Upper lobe of left lung (tissue), 6 donors: ENCODE measurements at places on chromosomes 4 and X.
A peak's percentile ranks its signal among the peaks of the same experiment; 100 is the strongest.

- no peak for DNase-seq
Observed at GRCh38 chr4:153374442-153374841, 30.0 kb downstream of the MND1 start.

- peak; percentile 27 for DNase-seq
Observed at GRCh38 chrX:19389227-19389845, 45.6 kb downstream of the PDHA1 start.

DNA sequence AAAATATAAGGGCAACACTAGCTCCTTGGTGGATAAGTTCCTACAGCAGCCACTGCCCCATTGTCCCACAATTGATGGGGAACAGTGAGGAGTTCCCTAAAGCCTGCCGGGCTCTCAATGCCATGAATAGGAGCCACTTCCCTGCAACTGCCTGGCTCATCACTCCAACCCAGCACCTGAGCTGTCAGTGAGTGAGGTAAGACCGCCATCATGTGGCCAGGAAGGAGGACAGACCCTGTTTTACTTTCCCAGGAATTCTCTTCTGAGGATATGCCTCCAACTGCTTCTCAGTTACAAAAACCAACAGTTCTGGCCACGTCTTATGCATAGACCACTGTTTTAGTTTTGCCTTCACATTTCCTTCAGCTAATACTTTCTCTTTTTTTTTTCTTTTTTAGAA, 45.5 kb downstream of the SRPX start:
- DNase-seq, result no peak

DNA sequence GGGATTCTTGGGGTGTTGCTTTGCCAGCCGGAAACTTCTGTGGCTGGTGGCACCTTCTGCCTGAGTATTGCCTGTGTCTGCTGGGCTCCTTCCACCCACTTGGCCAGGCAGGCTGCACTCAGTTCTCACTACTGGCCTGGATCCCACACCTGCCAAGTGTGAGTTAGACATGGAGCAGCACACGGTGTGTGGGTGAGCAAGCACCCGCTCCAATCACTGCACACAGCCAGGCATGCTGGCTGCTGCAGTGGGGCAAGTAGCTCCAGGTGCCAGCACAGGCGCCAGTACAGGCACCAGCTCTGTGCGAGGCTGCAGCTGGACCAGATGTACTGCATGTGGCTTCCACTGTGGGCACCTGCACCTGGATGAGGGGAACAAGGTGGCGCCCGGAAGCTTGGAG, 23.9 kb downstream of the DCUN1D4 start:
- no peak for DNase-seq

- no peak for DNase-seq
Observed at GRCh38 chrX:48908600-48908999, 2.8 kb downstream of the SLC35A2 start.

GRCh38 chr4:123480706-123481418, 84.3 kb downstream of the SPRY1 start:
- no peak for DNase-seq

DNA sequence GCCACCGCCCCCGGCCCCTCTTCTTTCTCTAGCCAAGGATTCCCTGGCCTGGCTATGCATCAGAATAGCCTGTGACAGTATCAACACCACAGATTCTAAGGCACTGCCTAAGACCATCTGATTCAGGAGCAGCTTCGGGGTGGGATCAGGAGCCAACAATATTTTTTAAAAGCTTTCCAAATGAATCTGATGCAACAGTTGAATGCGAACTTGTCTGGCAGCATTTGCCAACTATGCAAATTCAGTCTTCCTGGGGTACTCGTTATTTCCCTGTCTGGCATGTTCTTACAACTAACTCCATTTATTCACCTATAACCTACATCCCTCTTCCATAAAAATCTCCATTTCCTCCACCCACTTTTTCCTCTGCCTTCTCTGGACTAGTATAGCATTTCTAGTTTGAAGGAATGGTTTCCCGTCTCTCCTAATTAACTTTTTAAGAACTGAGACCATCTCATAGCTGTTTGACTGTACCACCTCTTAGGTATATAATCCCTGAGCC, 36.2 kb upstream of the UGDH start:
- no peak for DNase-seq

DNA sequence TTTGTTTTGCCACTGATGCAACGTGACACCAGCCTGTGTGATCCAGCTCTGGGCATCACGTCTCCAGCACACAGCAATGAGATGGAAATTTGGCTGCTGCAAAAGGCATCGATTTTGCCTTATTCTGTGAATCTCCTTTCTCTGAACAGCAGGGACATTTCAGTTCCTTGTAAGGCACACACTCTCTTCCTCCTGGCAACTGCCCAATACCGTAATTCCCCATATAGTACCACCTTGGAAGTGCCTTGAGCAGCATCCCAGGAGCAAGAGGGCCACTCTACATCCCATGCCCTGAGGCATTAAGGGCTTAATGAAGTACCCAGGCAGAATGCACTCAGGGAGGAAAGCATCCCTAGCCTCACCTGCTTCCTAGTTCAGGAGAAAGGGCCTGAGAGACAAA, 10.5 kb upstream of the MAMLD1 start:
- no peak for DNase-seq

GRCh38 chr4:4268776-4269175, 20.8 kb upstream of the TMEM128 start:
- DNase-seq, result no peak

DNA sequence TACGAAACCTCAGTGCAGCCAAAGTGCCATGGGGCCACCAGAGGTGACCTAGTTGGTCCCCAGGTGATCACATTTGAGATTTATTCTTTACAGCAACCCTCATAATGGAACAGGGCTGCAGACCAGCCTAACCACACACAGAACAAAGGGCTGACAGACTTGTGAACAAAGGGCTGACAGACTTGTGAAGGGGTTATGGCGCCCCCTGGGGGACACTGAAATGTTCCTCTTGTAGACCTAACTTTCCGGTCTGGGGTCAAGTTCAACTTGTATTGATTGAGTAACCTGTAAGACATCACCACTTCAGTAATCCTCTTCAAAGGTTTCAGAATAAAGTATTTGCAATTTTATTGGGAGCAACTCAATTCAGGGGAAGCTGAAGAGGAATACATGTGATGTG, 175.9 kb upstream of the RPS6KA3 start:
- peak; percentile 88 for DNase-seq

GRCh38 chrX:71543316-71543715, 10.4 kb downstream of the OGT start:
- no peak for DNase-seq

DNA sequence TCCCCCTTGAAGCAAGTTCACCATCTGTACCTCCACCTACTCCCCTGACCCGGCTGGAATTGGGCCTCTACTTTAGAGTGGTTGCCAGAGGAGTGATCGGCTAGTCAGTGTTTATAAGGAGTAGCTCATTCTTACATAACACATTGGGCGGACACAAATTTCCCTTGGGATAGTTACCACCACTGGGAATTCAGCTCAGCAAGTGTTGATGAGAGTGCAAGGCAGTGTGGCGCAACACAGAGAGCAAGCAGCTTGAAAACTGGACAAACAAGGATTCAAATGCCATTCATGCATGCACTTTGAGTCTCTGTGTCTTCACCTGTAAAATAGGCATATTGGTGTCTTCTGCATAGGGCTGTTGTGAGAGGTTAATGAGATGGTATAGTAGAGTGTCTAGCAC, 92.7 kb downstream of the STK32B start:
- no peak for DNase-seq

DNA sequence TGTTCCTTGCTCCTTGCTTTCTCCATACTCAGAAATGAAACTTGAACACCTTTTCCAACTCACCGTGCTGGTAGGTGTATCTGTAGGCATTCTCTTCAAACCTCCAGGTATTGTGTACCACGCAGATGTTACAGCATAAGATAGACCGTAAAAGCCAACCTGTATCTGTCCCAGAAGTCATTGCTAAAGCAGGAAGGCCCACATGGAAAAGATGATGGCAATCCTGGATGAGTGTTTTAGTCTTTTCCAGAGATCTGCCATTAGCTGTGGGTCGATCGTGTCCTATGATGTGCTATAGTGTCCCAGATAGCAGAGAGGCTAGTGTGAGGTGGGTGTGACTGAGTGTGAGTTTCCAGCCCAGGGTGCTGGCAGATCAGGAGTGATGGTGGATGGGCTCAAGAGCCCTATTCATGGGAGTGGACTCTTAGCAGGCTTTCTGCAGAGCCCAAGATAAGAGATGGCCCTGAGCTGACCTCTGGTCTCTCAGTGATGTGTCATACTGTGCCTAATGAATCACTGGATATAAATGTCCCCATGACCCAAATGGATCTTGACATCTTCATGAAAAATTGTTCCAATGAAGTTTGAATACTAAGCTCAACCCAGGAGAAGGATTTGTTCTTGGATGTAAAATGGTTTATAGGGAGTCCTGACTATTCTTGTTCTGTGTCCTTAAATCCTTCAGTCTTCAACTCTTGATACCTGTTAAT, 69.1 kb upstream of the WDR1 start:
- DNase-seq, result no peak

- DNase-seq, result no peak
Observed at GRCh38 chr4:164591666-164592065, 162.3 kb upstream of the SMIM31 start.

DNA sequence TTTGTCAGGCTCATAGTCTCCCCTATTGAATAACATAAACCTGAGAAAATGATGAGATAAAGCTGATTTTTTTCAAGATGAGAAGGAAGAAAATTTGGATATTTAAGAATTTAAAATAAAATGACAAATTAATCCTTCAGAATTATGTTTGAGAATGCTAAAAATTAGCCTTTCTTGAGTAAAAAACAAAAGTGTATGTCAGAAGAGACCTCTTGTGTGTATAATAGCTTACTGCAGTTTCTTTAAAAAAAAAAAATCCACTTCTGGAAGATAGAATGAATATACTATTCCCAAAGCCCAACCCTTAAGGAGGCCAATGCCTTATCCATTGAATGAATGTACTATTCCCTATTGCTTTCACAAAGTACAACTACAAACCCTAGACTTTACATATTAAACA, 281.8 kb downstream of the RAPGEF2 start:
- no peak for DNase-seq

DNA sequence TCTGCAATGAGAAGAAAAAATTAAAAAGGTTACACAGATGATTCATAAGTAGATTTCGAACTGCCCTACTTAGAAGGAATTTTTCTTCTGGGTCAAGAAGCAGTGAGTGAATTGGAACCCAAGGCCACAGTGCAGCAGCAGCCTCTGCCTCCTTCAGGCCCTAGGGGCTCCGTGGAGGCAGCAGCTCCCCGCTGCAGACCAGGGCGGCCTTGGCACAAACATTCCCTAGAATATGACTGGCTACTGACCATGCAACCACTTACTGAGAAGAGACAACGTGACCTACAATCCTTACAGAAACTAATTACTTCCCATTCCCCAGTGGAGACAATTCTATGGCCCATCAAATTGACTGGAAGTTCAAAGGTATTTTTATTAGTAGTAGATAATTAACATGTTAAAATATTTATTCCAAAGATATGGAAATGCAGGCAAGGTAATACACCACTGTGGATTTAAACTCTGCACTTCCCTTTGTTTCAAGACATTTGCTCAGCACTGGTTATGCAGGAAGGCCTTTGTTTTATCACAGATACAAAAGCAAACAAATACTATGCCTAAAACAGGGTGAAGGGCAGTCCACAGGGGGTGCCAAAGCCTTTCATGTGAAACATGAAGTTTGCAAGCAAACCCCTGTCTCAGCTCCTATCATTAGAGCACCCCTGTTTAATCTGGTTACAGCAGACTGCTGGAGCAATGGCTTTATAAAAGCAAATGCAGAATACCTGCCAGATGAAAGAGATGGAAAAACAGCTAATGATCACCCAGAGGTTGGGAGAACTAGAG, 59.2 kb downstream of the PCDH19 start:
- no peak for DNase-seq

- no peak for DNase-seq
Observed at GRCh38 chr4:187109636-187110035, 386.0 kb upstream of the FAT1 start.

- DNase-seq, result no peak
Observed at GRCh38 chr4:111556141-111556781, 589.0 kb upstream of the FAM241A start.

- no peak for DNase-seq
Observed at GRCh38 chr4:127469542-127469941, 163.2 kb upstream of the INTU start.

DNA sequence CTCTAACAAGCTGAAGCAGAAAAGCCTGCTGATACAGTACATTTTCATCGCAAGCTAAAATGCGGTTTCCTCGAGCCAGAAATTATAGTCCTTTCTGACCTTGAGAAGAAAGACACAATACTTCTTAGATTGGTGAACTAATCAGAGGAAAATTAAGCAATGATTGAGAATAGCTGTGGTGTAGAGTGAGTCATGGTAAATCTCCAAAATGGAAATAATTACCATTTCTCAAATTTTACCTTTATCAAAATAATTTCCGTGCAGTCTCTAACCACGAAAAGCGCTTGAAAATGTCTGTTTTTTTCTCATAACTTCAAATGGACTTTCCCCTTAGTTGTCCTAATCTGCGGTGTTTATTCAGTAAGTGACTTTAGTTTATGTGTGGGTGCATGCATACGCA, 190.2 kb downstream of the CPE start:
- no peak for DNase-seq

- peak; percentile 83 for DNase-seq
Observed at GRCh38 chrX:48508400-48509244, at the start of gene PORCN. Gene PORCN (plus strand): TSS chrX:48508992. CDS start chrX:48509821, 829 bp downstream.

DNA sequence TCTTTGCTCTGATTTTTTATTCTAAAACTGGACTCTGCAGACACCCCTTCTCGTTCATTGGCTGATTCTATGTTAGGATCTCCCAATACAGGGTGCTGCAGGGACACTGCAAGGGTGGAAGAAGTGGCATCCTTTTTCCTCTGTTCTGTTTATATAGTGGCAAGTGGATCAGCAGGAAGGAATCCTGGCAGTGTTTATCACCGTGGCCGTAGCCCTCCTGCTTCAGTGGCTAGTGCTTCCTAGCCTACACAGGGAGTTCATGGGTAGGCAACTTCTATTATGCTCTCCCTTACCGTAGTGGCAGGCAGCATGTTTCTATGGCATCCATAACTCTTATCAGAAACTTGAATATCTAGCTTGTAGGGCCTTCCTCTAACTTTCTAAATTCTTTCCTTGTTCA, 6.4 kb upstream of the AP1AR start:
- DNase-seq, result no peak

GRCh38 chr4:94364527-94364926, 21.9 kb upstream of the HPGDS start:
- no peak for DNase-seq

DNA sequence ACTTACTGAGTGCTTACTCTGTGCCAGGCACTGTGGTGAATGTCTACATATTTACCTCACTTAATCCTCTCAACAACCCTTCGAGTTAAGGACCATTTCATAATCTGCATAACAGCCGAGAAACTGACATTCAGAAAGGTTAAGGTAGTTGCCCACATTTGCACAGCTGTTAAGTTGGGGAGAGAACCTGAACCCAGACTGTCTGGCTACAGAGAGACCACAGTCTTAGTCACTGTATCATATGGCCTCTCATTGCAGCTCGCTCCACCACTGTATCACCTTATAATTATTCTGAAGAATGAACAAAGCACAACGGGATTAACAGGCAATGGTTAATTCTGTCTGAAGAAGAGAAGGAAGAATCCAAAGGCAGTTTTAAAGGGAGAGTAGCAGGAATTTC, 98.5 kb downstream of the ADGRA3 start:
- DNase-seq, result no peak

- no peak for DNase-seq
Observed at GRCh38 chrX:13761606-13762414, 27.3 kb downstream of the OFD1 start.

- DNase-seq, result no peak
Observed at GRCh38 chr4:142353149-142353738, 492.9 kb downstream of the INPP4B start.

GRCh38 chr4:128329638-128330037, 42.0 kb upstream of the PGRMC2 start:
- no peak for DNase-seq
